Central memory CD8-positive, alpha-beta T cell (primary cell): ENCODE measurements at places on chromosomes 5 and 9.

DNA sequence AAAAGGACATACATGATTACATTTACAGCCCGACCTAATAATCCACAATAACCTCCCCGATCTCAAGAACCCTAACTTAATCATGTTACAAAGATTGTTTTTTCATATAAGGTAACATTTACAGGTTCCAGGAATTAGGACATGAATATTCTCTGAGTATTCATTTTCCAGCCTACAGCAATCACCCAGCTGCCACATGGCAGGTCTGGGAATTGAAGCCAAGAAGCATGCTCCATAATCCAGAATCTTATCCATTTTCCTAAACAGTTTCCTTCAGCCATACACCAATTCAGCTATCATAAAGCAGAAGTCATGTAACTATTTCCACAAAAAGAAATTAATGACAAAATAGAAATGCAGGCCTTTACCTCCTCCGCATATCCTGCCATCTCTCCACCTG is 163.4 kb downstream of the CAAP1 start:
- no peak for DNase-seq
- no peak overlapping the region for H3K4me3 ChIP-seq
- no peaks in the 10 kb centered on the region for H3K36me3 ChIP-seq
- H3K27ac ChIP-seq, result no peak overlapping the region

DNA sequence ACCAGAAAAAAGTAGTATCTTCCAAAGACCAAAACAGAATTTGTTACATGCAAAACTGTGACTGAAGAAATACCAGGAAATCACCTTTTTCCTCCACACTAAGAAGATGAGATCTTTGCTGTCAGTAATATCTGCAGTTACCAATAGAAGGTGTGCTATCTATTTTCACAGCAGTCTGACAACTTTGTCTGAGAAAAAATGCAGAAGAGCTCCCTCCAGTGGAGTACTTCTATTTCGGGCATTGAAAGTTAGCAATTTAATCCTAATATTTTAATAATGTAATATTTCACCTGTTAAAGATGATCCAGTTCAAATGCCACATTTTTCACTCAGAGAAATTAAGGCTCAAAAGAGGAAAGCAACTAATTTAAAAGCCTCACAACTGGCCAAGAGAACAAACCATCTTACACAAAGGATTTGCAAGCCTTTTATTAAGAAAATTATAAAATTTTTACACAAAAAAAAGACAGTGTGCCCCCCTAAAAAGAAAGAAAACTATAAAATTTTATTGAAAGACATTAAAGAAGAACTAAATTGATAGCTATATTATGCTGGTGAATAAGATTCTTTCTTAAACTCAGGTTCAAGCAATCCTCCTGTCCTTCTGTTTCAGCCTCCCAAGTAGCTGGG is 50.6 kb downstream of the DEPDC1B start:
- H3K4me1 ChIP-seq, result no peaks in the 10 kb centered on the region
- DNase-seq, result no peak
- H3K27ac ChIP-seq, result no peak overlapping the region
- no peak overlapping the region for H3K4me3 ChIP-seq
- H3K36me3 ChIP-seq, result no peaks in the 10 kb centered on the region

DNA sequence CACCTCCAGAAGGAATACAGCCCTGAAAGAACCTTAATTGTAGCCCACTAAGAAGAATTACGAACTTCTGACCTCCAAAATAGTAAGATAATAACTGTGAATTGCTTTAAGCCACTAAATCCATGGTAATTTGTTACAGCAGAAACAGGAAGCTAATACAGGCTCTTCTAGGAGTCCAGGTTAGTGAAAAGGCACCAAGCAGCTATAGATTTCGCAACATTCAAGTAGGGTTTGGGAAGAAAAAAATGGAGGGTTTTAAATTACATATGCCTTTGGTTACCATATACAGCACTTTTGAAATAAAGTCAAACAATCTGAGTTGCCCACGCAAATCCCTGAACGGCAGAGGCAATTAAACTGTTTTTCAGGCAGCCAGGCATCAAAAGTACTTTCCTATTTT is 1.7 kb upstream of the ACTL7A start:
- no peaks in the 10 kb centered on the region for H3K4me1 ChIP-seq
- H3K4me3 ChIP-seq, result no peak overlapping the region
- H3K27ac ChIP-seq, result no peak overlapping the region
- no peak for DNase-seq
- no peaks in the 10 kb centered on the region for H3K36me3 ChIP-seq
- no peaks in the 10 kb centered on the region for H3K27me3 ChIP-seq

GRCh38 chr5:93078082-93079038 is 502.7 kb downstream of the NR2F1-AS1 start:
- H3K27me3 ChIP-seq, result no peaks in the 10 kb centered on the region
- no peak for DNase-seq
- no peaks in the 10 kb centered on the region for H3K4me1 ChIP-seq
- no peak overlapping the region for H3K4me3 ChIP-seq
- no peaks in the 10 kb centered on the region for H3K36me3 ChIP-seq
- H3K27ac ChIP-seq, result no peak overlapping the region

DNA sequence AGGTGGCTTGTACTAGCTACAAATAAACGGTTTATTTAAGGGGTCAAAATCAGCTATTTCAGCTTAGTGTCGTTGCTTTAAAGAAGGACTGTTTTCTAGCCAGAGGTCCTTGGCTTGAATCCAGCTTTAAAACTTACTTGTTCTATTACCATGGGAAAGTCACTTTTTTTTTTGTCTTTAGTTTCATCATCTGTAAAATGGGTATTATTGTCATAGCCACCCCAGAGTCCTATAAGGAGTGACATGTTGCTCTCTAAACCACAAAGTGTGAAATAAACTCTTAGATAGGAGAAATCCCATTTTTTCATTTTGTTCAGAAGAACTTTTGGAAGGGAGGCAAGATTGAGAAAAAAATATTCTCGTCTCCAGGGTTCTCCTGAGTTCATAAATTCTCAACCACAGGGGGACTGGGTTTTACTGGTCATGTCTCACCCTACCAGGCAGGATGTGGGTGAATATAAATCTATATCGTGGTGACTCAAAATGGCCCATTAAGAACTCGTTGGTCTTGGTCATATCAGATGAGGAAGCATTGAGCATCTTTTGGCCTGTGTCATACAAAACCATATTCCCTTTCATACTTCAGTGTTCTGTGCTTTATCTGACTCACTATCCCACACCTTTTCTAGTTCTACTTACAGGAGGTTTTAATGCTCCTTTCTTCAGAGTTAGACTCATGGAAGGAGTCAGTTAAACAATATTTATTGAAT is 202.7 kb upstream of the NR3C1 start:
- peaks cover 34% of the 10 kb centered on the region for H3K4me1 ChIP-seq

GRCh38 chr5:148484651-148485050 is 100.9 kb downstream of the FBXO38 start:
- H3K27ac ChIP-seq, result no peak overlapping the region
- H3K4me1 ChIP-seq, result no peaks in the 10 kb centered on the region
- no peaks in the 10 kb centered on the region for H3K36me3 ChIP-seq
- H3K4me3 ChIP-seq, result no peak overlapping the region
- peaks cover 59% of the 10 kb centered on the region for H3K27me3 ChIP-seq

- H3K4me1 ChIP-seq, result no peaks in the 10 kb centered on the region
- H3K36me3 ChIP-seq, result peaks cover 1% of the 10 kb centered on the region
- H3K4me3 ChIP-seq, result no peak overlapping the region
- H3K27me3 ChIP-seq, result no peaks in the 10 kb centered on the region
- H3K27ac ChIP-seq, result no peak overlapping the region
These were observed 256.2 kb downstream of the ACTL7B start for GRCh38 chr9:108599571-108599970.

DNA sequence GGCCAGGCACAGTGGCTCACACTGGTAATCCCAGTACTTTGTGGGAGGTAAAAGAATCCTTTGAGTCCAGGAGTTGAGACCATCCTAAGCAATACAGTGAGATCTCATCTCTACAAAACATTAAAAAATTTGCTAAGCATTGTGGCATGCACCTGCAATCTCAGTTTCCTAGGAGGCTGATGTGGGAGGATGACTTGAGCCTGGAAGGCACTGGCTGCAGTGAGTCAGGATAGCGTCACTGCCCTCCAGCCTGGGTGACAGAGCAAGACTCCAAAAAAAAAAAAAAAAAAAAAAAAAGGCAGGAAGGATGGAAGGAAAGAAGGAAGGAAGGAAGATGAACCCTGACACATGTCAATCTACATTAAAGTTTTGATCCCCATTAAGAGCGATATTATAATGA is 1452.2 kb upstream of the ACO1 start:
- no peaks in the 10 kb centered on the region for H3K4me1 ChIP-seq
- H3K4me3 ChIP-seq, result no peak overlapping the region
- no peak overlapping the region for H3K27ac ChIP-seq
- no peak for DNase-seq
- H3K27me3 ChIP-seq, result no peaks in the 10 kb centered on the region

DNA sequence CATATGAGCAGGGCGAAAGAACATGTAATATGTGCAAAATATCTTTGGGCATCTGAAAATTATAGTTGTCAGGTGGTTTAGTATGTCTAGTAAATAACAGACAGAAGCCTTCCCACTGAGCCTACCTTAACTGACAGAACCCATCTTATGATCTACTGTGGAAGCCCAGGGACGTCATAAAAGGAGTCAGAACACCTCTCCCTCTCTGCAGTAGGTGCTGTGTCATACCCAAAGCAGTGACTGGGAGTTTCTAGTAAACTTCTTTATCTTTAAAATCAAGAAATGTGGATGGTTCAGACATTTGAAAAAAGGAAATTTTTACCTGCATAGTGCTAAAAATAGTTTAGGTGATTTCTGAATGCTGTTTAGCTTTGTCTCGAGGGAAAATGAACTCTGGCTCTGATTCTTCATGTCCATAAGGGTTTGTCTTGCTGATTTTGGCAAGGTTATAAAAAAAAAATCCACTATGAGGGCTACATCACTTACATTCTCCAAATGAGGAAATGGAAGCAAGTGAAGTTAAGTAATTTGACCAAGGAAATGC is 104.0 kb downstream of the NUDT12 start:
- no peak for DNase-seq
- H3K27ac ChIP-seq, result no peak overlapping the region
- no peak overlapping the region for H3K4me3 ChIP-seq
- peaks cover 40% of the 10 kb centered on the region for H3K27me3 ChIP-seq
- no peaks in the 10 kb centered on the region for H3K36me3 ChIP-seq

GRCh38 chr5:109412981-109413402 is 3.2 kb upstream of the PJA2 start:
- no peak for DNase-seq
- no peaks in the 10 kb centered on the region for H3K27me3 ChIP-seq
- peaks cover 23% of the 10 kb centered on the region for H3K36me3 ChIP-seq
- no peak overlapping the region for H3K4me3 ChIP-seq
- no peak overlapping the region for H3K27ac ChIP-seq
- peaks cover 12% of the 10 kb centered on the region for H3K4me1 ChIP-seq

GRCh38 chr9:89886281-89886700 is 281.5 kb downstream of the GADD45G start:
- H3K36me3 ChIP-seq, result no peaks in the 10 kb centered on the region
- H3K4me1 ChIP-seq, result no peaks in the 10 kb centered on the region
- no peaks in the 10 kb centered on the region for H3K27me3 ChIP-seq
- H3K27ac ChIP-seq, result no peak overlapping the region

DNA sequence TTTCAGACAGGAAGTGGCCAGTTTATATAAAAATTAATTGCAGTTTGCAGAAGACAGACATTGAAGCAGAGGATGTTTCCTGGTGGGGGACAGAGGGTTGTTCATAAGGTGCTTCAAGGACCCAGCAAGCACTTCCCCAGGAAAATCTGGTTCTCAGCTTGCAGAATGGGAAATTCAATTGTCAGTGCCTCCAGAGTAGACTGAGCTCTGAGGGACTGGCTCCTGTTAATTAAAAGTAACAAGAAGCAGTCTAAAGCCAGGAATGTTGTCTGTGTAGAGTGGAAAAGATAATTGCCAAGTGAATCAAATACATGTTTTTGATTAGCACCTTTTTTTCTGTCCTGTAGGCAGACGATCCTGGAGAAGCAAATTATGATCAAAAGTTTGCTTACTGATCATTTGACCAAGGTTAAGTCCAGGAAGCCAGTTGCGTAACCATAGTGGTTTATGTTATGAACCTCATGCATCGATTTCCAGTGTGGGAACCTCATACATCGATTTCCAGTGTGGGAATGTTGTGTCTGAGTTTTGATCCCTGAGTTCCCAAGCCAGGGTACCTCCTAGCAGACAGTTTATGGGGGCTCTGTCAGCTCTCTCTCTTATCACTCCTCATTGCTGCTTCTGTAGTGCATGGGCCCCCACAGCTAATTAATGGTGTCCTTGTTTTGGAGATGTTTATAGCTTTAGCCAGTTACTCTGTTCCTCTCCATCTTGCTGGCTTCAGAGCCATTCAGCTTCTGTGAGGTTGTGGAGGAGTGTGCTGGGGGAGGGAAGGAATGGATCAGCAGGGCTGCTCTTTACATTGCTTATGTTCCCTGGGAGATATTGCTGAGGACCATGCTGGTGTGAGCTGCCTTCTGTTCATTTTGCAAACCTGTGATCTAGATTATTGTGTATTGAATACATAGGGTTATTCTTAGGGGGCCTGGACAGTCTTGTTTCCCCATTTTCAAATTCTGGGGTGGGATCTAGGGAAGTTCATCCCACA is 17.1 kb downstream of the MSANTD3 start:
- peaks cover 7% of the 10 kb centered on the region for H3K4me1 ChIP-seq
- no peak overlapping the region for H3K4me3 ChIP-seq
- H3K36me3 ChIP-seq, result peaks cover 21% of the 10 kb centered on the region
- no peak overlapping the region for H3K27ac ChIP-seq
- no peak for DNase-seq

DNA sequence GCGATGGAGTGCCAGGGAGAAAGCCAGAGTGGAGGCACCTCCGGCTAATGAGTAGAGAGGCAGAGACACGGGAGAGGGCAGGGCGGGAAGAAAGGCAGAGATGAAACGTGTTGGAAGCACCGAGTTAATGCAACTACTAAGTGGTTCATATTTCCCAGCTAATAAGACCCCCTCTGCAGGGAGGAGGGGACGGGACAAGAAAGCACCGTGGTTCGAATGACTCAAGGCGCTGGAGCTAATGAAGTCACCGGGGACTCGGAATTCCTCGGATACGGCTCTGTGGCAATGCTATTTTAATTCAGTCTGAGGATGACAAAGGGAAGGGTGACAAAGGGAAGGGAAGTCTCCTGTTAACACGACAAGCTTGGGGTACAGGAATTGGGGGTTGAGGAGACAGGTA is 54.5 kb upstream of the RAPGEF1 start:
- H3K27me3 ChIP-seq, result peaks cover 62% of the 10 kb centered on the region
- no peak overlapping the region for H3K27ac ChIP-seq
- no peak for DNase-seq
- no peaks in the 10 kb centered on the region for H3K4me1 ChIP-seq
